ENCODE measurements at places on chromosomes 7 and 10. TPM values are rescaled to one million over a fixed set of nuclear protein-coding genes. Genes with fewer than 3 reads are reported as not detected.

- no peak for DNase-seq
Observed at GRCh38 chr10:114392112-114392835, 12.0 kb downstream of the AFAP1L2 start.

DNA sequence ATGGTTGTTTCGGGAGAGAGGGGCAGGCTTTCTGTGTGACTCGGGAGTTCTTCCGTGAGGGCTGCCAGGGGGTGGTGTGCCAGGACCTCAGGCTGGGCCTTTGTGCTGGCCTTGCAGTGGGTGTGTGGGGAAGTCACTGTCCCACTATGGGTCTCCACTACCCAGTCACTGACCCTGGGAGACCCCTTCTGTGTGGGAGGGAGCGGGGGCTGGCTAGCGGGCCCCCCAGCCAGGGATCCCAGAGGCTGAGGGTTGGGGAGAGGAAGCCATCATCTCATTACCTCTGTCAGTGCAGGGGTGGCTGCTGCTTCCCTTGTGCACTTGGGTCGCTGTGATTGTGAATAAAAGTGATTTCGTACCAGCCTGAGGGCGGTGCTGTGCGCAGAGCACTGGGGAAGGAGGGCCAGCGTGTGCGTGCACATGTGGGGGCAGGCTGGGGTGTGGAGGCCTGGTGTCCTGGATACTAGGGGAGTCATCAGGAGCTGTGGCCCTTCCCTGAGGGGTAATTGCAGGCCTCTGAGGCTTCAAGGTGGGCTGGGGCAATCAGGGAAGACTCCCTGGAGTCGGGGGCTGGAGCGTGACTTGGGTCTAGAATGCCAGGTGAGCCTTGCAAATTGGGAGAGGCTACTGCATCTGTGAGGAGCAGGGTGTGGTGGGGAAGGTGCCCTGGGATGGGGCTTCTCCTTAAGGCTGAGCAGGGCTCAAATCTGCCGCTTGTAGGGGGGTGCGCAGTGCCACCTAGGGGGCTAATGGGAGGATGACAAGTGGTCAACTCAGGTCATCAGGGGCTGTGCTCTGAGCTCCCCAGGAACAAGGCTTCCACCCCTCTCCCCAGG, 98.9 kb downstream of the NEURL1 start:
- no peak for DNase-seq

DNA sequence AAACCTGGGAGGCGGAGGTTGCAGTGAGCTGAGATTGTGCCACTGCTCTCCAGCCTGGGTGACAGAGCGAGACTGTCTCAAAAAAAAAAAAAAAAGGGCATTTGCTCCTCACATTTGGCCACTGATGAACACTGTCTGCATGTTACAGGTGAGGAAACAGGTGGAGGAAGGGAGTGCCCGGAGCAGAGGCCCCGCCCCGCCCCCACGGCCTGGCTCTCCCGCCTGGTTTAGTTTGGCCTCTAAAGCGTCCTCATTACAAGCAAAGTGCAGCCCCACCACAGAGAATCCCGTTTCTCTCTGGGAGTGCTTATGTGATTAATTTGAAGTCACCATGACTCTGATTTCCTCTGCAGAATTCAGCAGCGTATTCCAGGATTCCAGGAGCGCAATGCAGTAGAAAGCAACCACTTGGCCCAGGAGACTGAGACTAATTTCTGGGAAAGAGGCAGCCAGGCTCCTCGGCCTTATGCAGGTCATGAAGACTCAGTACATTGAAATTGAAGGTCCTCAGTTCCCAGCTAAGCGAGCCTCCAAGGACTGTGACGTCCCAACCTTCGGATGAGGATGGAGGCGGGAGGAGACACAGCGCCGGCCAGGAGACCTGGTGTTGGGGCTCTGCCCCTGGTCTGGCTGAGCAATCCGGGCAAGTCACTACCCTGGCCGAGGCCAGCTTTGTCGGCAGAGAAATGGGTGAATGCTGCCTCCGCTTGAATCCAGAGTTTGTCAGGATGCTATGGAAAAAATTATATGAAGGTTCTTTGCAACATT, 44.7 kb downstream of the RBM17 start:
- DNase-seq = no peak

DNA sequence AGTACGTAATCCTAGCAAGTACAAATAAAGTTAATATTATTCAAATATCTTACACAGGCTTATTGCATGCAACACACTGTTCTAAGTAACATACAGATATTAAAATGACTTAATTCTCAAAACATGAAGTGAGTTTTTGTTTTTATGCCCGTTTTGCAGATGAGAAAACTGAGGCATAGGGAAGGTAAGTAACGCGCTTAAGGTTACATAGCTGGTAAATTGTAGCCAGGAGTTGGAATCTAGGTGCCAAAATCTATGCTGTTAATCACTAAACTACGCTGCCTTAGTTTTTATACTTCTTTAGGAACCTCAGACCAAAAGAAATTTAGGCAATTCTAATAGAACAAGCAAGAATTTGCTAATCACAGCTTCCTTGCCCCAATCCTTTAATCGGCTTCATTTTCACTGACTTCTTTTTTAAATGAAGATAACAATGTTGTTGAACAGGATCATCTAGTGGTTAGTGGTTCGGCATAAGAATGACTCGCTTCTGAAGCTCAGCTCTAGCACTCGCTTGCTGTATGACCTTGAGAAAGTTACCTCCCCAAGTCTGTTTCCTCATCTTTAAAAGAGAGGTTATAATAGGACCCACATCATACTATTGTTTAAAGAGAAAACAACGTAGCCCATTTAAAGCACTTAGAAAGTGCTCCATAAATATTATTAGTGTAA, 1.0 kb upstream of the LRRTM3 start:
- no peak for DNase-seq

GRCh38 chr7:6273917-6274630, 1.6 kb upstream of the CYTH3 start:
- DNase-seq = no peak

GRCh38 chr10:637771-638195, 51.7 kb downstream of the DIP2C start:
- DNase-seq = no peak

GRCh38 chr7:66202441-66202840, 2.7 kb upstream of the TPST1 start:
- no peak for DNase-seq

DNA sequence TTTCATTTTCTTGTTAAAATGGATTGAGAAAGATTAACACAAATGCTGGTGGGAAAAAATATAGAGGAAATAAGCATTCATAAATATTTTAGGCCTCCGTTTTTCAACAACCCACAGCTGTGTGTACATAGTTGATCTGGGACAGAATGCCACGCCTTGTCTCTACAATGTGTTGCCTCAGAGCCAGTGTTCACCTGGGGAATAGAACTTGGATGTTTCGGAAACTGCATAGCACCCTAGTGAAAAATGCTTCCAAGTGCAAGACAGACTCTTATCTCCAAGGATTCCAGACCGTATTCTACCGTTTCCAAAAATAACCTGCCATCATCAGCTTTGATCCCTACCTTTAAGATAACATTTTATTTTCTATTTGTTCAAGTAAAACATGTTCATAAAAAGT, 260.9 kb downstream of the SDK1 start:
- no peak for DNase-seq

DNA sequence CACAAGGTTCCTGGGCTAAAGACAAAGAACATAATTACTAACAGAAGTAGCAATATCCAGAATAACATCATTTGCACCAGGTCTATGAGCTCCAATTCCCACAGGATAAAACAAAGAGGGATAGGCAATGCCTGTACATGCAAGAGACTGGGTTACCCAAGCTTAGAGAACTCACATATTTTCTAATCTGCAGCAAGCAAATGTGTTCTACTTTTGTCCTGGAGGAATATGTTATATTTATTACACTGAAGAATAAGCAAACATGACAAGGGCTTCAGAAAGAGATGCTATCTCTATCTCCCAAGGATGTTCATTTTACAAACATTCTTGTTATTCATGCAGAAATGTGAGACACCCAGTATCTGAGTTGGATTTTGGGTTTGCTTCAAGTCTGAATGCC, 118.6 kb downstream of the MDFIC start:
- DNase-seq = no peak

- DNase-seq = no peak
Observed at GRCh38 chr7:2376351-2377154, 21.9 kb downstream of the EIF3B start.

- no peak for DNase-seq
Observed at GRCh38 chr10:2900530-2900929, 166.8 kb upstream of the PFKP start.

- peak; percentile 88 for DNase-seq
Observed at GRCh38 chr7:99374111-99375064, at the start of gene ARPC1B. TSS of gene ARPC1B (plus strand) at chr7:99374730. CDS start at chr7:99385715, 10,985 bp downstream.

DNA sequence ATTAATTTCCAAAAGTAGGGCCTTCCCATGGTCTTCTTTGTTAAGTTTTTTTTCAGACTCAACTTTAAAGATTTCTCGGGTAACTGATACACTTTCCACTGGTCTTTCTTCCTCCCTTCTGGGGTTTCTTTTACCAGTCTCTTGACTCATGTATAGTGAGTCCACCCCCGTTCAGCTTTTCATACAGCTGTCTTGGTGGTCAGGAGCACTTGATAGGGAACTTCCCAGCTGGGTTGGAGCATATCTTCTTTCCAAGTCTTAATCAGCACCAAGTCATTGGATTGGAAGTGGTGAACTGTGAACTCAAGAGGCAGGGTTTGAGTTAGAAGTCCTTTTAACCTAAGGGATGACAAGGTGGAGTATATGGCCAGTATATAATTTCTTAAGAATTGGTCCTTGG, 29.2 kb upstream of the ELOVL3 start:
- DNase-seq = no peak

GRCh38 chr10:6138456-6138855, 49.6 kb downstream of the RBM17 start:
- no peak for DNase-seq

GRCh38 chr10:77350134-77350533, 287.5 kb downstream of the KCNMA1 start:
- no peak for DNase-seq

DNA sequence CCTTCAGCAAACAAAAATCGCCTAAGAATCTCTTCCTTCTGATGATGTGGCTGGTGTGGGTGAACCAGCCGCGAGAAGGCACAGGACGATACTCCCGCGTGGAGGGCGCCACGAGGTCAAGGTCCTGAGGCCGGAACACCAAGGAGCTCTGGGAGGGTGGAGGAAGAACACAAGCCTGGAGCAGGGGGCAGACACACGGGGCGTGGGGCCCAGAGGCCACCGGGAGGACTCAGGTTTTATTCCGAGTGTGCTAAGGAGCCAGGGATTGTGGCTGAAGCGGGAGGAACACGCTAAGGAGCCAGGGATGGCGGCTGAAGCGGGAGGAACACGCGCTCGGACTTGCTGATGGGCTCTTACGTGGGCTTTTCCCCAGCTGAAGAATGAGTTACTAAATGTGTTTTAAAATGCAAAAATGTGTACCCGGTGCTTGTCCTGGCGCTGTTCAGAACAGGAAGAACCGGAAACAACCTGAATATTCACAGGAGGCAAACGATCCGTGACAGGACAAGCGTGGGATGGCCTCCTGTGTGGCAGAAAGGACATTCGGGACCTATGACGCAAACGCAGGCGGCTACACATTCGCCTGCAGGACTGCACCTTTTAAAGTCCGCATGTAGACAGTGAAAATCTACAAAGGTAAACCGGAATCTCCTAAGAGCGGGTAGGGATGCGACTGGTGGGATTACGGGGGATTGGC, 64.0 kb downstream of the MAD1L1 start:
- no peak for DNase-seq

PKD2L1 gene
- total RNA-seq = not detected

SYT15B gene
- total RNA-seq = 0.93 TPM

LRIT1 gene
- not detected for total RNA-seq

IFRD1 gene
- total RNA-seq = 24.6 TPM

FAM25G gene
- not detected for total RNA-seq

CALML3 gene
- not detected for total RNA-seq

CCDC201 gene
- total RNA-seq = not detected

LOXL4 gene
- 1.4 TPM for total RNA-seq

HOXA2 gene
- total RNA-seq = not detected

VGF gene
- total RNA-seq = not detected

Data from left ventricle myocardium inferior (tissue), 1 donor.